ENCODE measurements at places on chromosomes 6 and 20. TPM values are rescaled to one million over a fixed set of nuclear protein-coding genes. Genes with fewer than 3 reads are reported as not detected.

Gene CALHM4
- not detected for total RNA-seq

Gene BPIFB1
- total RNA-seq, result not detected

Gene VGLL2
- total RNA-seq, result not detected

Gene RSPH4A
- total RNA-seq, result 0.16 TPM

Gene TMEM244
- total RNA-seq, result not detected

Gene NRN1
- 0.74 TPM for total RNA-seq

Gene PRICKLE4
- 0.76 TPM for total RNA-seq

Gene MATN4
- total RNA-seq, result 0.06 TPM

Gene ENPP3
- not detected for total RNA-seq

Gene HLA-DQB1
- not detected for total RNA-seq

Gene HLA-DQA1
- not detected for total RNA-seq

Gene HLA-A
- total RNA-seq, result 118 TPM

Gene ATRN
- 22.7 TPM for total RNA-seq

Gene ANKEF1
- 7.8 TPM for total RNA-seq

Gene KIAA1755
- 0.08 TPM for total RNA-seq

Gene FOXA2
- 16.4 TPM for total RNA-seq

Gene IL17F
- total RNA-seq, result not detected

Gene IRF4
- 0.45 TPM for total RNA-seq

Gene SIRPB2
- 0.06 TPM for total RNA-seq

Gene SNRNP48
- 10.4 TPM for total RNA-seq

All from A549 treated with CORT108297 at 1 μM for 4 hours (cell line).